ENCODE measurements at places on chromosomes 7 and 10.
A peak's percentile ranks its signal among the peaks of the same experiment; 100 is the strongest.

DNA sequence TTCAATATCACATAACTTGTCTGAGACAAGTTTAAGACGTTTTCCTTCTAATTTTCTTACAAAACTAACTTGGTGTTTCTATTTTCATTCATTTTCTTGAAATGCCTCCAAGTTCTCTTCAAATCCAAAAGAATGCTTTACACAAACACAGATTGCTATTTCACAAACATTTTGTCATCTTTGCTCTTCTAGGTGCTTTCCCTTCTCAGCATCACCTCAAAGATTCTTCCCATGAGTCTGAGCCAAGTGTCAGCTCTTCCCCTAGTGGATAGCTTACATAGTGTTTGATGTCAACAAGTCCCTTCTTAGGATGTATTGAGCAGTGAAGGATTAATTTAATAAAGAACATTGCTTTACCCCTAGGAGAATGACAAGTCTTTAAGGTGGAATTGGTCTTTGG lies 38.1 kb upstream of the SEMA3A start:
- no peak for DNase-seq

- peak; percentile 38 for DNase-seq
These were observed 2.0 kb upstream of the LZTS2 start for GRCh38 chr10:100997360-100998182.

DNA sequence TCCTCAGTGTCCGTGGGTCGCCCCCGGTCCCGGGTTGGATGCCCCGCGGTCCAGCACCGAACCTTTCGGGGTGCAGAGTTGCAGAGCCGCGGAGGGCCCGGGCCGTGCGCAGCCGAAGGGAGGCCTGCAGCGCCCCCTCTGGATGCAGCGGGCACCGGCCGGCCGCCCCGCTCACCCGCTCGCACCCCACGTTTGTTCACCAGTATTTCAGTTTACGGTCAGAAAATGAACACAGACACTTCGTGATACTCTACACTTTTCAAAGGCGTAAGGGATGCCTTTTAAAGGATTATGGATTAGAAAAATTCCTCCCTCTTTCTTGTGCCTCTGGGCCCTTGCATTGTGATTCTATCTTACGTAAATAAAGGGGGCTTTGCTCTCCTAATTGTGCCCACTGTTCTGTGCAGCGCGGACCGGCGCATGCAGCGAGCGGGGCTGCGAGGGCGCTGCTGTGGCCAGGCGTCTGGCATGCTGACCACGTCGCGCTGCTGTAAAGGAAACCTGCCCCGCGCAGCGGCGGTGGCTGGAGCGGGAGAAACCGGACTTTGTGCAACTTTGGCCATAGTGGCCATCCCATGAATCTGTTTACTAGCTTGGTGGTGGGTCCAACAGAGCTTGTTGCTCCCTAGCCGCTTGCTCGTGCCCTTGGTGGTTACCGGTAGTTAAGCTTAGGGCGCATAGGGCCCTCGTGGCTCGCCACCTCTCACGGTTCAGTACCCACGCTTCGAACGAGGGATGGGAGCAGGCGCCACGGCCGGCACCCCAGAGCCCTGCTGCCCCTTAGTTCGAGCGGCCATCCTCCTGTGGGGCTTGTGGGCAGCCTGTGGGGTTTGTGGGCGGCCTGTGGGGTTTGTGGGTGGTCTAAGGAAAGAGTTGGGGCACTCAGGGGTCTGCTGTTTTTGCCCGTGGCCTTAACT lies 739 bp upstream of the MEST start:
- peak; percentile 31 for DNase-seq

DNA sequence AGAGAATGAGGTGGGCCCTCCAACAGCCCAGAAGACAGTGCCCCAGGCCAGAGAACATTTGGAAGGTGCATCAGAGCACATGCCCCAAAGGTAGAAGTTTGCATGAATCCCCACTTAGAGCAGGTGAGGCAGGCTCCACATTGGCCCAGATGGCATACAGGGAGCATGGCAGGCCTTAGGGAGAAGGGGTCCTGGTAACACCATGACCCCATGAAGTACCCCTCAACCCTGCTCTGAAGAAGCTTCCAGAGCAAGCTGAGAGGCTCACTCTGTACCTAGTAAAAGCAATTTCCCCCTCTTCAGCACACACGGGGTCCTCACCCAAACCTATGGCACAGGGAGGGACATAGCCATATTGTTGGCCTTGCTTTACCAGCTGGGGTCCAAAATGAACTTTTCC lies 162.6 kb downstream of the BUB3 start:
- no peak for DNase-seq

DNA sequence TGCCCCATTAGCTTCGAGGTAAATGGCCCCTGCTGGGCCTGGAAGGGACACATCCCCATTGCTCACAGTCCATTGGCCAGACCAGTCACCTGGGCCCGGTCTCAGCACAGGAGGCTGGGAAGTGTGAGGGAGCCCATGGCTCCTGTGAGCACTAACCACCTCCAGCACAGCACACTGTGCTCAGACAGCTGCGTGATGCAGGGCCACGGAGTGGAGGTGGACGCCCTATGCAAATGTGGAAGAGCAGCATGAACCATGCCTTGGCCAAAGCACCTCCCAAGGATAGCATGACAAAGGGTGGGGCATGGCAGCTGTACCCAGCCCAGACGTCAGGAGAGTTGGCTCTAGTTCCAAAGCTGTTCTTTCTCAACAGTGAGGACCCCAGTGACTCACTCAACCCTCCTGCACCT lies 120.1 kb upstream of the ZMIZ1 start:
- no peak for DNase-seq

DNA sequence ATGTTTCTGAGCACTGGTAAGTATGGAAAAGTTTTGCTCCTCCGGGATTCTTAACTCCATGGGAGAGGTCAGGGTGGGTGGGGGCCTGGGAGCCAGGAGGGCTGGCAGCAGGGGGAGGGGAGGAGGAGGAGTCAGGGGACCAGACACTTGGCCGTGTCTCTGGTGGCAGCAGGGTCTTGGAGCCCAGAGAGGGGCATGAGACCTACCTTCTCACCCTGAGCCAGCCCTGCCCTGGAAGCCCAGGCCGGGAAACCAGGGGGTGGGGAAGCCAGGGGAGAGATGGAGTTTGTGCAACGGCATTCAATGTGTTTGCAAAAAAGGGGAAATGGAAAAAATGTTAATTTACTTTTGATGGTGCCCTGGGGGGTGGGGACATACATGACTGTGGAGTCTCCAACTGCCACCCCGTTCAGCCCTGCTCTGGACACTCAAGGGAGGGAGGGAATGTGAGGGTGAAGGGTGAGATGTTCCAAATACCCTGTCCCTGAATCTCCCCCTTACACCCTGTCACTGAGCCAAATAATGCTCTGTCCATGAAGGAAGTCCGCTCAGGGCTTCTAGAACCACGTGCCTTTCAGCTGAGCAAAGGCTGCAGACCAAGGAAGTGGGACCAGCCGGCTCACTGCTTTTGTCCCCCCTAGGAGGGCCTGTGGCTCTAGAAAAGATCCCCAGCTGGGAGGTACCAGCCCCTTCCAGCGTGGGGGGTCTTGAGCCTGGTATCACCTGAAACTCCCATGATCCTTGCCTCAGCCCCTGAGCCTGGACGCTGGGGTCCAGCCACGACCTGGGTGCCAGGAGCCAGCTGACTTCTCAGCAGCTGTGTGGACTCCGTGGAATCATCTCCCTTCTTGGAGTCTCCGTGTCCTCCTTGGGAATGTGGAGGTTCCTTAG lies 48.3 kb downstream of the TMEM270 start:
- no peak for DNase-seq

DNA sequence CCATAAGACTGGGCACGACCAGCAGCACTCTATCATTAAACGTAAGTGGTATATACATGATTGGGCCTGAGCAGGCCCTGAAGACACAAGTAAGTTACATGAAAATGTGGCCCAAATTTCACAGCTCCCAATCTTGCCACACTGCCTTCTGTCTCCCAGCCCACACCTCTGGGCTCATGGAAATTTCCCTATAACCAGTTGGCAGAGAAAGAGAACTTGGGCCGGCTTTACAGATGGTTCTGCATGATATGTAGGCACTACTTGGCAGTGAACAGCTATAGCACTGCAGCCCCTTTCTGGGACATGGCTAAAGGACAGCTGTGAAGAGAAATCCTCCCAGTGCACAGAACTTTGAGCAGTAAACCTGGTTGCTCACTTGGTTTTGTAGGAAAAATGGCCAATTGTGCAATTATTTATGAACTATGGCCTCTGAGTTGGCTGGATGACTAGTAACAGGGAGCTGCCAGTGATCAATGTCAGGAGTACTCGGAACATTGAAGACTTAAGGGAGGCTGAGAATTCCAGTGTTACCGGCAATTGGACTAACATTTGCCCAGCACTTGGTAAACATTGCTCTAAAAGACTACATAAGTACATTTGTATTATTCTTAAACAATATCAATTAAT lies 1006.6 kb upstream of the LRRN3 start:
- no peak for DNase-seq

DNA sequence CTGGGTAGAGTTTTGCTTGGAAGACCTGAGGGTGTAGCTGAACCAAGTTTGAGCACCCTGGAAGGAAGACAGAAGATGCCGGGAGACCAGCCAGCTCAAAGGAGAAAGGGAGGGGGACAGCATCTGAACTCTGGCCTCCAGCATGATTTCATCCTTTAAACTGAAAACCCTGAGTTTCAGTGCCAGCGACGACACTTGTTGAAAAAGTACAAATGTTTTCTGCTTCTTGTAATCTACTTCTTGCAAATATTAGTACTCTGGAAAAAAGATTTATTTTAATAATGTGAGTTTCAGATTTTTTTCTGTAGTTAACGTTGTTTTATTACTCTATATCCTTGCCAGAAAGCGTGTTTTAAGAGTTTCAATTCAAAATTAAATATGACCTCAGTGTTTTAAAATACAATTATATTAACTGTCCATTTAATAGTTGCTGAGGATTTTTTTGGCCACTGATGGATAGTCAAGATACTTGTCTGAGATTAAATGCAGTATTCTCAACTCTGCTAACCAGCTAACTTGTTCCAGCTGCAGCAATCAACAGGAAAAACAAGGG lies 227.7 kb downstream of the MGMT start:
- DNase-seq: no peak

GRCh38 chr10:133565441-133566294 lies at the start of gene SYCE1:
Gene SYCE1, minus strand, starts transcription at chr10:133565583. Its CDS starts 54 bp downstream, at chr10:133565529.
- DNase-seq: no peak

DNA sequence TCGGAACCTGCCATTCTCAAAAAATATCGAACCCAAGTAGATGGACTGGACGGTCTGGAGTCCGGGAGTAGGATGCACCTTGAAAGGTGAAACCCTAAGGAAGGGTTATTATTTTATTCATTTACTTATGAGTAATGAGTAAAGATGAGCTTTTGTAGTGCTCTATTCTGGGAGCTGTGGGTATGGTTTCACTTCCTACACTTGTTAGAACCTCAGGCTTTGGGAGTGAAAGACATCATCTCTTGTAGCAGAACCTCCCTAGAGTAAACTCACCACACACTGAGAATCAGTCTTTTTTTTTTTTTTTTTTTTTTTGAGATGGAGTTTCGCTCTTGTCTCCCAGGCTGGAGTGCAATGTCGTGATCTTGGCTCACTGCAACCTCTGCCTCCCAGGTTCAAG lies 389.4 kb upstream of the AUTS2 start:
- no peak for DNase-seq

GRCh38 chr7:17589671-17590070 lies 291.2 kb downstream of the AHR start:
- DNase-seq: no peak

- no peak for DNase-seq
These were observed 107.1 kb upstream of the FAM20C start for GRCh38 chr7:85074-85882.

DNA sequence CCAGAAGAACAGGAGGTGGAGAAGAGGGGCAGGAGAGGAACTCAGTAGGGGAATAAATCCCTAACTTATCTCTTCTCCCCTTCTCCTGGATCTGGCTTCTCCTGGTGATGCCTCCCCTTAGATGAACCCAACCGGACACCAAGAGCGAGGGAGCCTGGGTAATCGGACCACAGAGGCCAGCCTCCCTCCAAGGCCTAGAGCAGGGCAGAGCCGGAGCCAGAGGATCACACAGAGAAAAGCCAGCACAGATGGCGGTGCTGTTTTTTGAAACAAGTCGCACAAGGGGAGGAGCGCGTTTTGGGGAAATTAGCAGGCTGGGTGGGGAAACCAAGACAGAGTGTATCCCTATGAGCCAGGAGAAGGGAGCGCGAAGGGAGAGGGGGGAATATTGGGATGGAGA lies 4.9 kb upstream of the SRRM3 start:
- no peak for DNase-seq

DNA sequence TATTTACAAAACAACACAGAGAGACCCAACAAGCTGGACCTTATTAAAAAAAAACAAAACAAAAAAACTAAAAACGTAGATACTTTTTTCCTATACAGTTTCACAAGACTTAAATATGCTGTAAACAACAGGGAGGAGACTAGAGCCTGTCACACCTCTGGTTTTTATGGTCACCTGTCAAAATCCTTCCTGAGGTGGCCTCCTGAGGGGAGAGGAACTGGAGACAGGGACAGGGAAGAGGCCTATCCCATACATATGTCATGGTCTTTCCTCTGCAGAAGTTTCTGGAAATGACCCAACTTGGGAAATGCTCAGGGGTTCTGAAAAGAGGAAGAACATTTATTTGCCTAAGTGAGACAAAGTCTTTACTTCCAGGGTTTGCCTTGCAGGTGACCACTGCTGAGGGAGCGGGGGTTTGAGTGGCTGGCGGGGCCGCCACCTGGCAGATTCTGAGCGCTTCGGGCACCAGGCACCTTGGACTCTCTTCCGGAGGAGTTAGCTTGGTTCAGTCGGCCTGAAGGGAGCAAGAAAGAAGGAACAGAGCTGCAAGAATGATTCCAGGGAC lies 18.3 kb downstream of the CPA1 start:
- no peak for DNase-seq

- no peak for DNase-seq
These were observed 97.7 kb downstream of the RGS10 start for GRCh38 chr10:119444866-119445265.

- no peak for DNase-seq
These were observed 33.8 kb downstream of the STK32C start for GRCh38 chr10:132273966-132274365.

DNA sequence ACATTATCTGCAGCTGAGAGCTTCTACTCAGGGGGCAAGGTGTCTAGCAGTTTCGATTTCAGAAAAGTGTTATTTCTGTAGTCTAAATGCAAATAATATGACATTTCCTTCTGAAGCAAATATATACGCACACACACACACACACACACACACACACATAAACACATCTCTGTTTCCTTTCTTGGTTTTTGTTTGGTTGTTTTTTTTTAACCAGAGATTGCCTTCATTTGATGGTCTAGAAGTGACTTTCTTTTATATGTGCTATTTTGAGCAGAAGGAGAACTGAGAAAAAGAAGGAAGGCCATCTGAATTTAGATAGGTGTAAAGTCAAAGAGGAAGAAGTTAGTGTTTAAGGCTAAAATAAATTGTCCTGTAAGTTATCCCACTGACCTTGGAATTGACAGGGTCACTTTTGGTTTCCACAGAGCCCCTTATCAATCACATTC lies 142.2 kb downstream of the TRIL start:
- DNase-seq: no peak

- DNase-seq: no peak
These were observed 684.3 kb upstream of the AUTS2 start for GRCh38 chr7:68914006-68914405.

Measured in stimulated activated CD4-positive, alpha-beta T cell treated with anti-CD3 and anti-CD28 coated beads, TNF-alpha, amount 100 ng/mL, for 24 hours (primary cell).